ENCODE measurements at places on chromosomes 13 and 19. TPM values are rescaled to one million over a fixed set of nuclear protein-coding genes. Genes with fewer than 3 reads are reported as not detected.

DNA sequence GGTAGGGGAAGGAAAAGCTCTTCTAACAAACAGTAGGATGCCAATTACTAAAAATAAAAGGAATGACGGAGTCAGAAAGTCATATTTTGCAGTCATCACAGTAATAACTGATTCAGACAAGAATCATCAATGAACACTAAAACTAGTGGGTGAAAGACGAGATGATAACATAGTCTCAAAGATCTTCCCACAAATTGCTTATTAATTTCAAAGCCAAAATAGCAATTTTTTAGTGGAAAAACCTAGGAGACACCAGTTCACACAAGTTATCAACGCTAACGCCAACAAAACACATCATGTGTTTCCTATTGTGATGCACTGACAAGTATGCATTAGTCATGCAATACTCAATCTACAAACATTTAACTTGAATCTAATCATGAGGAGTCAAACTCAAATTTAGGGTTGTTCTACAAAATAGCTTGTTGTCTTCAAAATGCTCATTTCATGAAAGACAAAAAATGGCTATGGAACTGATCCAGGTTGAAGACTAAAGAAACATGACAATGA is 18.6 kb downstream of the ZNF233 start:
- H3K36me3 ChIP-seq, result peaks cover 5% of the 10 kb centered on the region
- no peaks in the 10 kb centered on the region for H3K4me1 ChIP-seq
- no peak overlapping the region for H3K27ac ChIP-seq
- DNase-seq, result no peak
- H3K4me3 ChIP-seq, result no peak overlapping the region

Gene MIA
- polyA plus RNA-seq, result not detected

GRCh38 chr13:29911781-29912418 is 61.5 kb upstream of the UBL3 start:
- peak; percentile 71 for DNase-seq
- H3K27me3 ChIP-seq, result no peaks in the 10 kb centered on the region
- H3K27ac ChIP-seq, result peak overlapping the region; percentile 19
- no peak overlapping the region for H3K4me3 ChIP-seq

DNA sequence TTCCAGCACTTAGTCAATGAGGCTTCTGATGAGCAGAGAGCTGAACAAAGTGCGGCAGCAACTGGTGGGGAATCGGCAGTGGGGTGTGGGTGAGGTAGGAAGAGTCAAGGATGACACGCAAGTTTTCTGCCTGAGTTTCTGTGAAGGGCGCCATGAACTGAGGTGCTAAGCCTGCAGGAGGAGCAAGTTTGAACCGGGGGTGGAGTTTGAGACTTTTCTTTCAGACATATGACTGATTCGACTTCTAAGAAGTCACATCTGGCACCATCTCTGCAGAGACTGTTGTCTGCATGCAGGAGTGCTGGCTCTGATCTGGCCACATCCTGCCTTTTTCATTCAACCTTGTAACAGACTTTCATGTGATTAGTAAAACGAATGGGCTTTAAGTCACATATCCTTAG is 14.8 kb upstream of the GPI start:
- peaks cover 12% of the 10 kb centered on the region for H3K36me3 ChIP-seq
- H3K4me1 ChIP-seq, result peaks cover 5% of the 10 kb centered on the region
- H3K4me3 ChIP-seq, result no peak overlapping the region
- no peak for DNase-seq

Gene TPTE2
- polyA plus RNA-seq, result not detected

DNA sequence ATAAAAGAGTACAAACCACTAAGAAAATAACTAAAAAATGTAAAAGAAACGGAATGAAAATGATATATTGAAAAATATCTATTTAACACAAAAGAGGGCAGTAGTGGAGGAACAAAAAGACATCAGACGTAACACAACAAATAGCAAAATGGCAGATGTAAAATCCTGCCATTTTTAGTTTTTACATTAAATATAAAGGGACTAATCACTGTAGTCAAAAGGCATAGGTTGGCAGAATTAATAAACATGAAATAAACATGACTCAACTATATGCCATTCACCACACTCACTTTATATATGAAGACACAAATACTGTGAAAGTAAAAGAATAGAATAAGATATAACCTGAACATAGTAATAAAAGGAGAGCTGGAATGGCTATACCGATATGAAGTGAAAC is 11.0 kb downstream of the MTUS2 start:
- H3K27me3 ChIP-seq, result no peaks in the 10 kb centered on the region
- no peak for DNase-seq
- no peak overlapping the region for H3K27ac ChIP-seq
- H3K4me1 ChIP-seq, result no peaks in the 10 kb centered on the region
- H3K36me3 ChIP-seq, result no peaks in the 10 kb centered on the region

Gene RNU6-9
- not detected for polyA plus RNA-seq

- H3K27me3 ChIP-seq, result no peaks in the 10 kb centered on the region
- peak overlapping the region; percentile 64 for H3K27ac ChIP-seq
- no peaks in the 10 kb centered on the region for H3K36me3 ChIP-seq
- H3K4me3 ChIP-seq, result peak overlapping the region; percentile 96
Observed at GRCh38 chr13:48094404-48094780, 512 bp downstream of the MED4 start.

Gene COG3
- 18.0 TPM for polyA plus RNA-seq

- H3K27ac ChIP-seq, result no peak overlapping the region
- no peak overlapping the region for H3K4me3 ChIP-seq
- H3K27me3 ChIP-seq, result no peaks in the 10 kb centered on the region
- DNase-seq, result no peak
- no peaks in the 10 kb centered on the region for H3K36me3 ChIP-seq
- no peaks in the 10 kb centered on the region for H3K4me1 ChIP-seq
Observed at GRCh38 chr13:73579574-73580274, 520.9 kb downstream of the KLF5 start.

GRCh38 chr13:43770871-43771270 is 15.9 kb downstream of the ENOX1 start:
- no peaks in the 10 kb centered on the region for H3K27me3 ChIP-seq
- no peaks in the 10 kb centered on the region for H3K36me3 ChIP-seq
- no peaks in the 10 kb centered on the region for H3K4me1 ChIP-seq

DNA sequence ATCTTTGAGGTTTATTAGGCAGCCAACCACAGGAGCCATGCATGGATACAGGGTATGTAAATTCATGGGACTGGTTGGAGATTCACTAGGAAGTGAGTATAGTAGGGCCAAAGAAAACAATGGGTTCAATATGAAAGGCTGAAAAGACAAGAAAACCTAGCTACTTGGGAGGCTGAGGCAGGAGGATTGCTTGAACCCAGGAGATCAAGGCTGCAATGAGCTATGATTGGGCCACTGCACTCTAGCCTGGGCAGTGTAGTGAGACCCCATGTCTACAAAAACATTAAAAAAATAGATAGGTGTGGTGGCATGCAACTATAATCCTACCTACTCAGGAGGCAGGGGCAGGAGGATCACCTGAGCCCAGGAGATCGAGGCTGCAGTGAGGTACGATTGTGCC is 10.3 kb upstream of the SLC1A5 start:
- DNase-seq, result no peak
- H3K36me3 ChIP-seq, result no peaks in the 10 kb centered on the region
- no peaks in the 10 kb centered on the region for H3K4me1 ChIP-seq
- H3K27me3 ChIP-seq, result no peaks in the 10 kb centered on the region
- no peak overlapping the region for H3K27ac ChIP-seq
- H3K4me3 ChIP-seq, result no peak overlapping the region

DNA sequence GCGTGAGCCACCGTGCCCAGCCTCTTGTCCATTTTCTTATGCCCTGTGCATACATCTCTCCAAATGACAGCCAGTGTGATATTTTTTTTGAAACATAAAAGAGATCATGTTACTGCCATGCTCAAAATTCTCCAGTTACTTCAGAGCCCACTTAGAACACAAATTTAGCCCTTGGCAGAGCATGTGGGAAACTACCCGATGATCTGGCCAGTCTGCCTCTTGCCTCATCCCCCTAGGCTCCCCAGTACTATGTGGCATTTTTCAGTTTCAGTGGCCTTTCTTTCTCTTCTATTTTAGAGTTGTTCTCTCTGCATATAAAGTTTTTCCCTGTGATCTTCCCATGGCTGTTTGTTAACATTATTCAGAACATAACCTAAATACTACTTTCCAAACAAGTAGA is 323.0 kb downstream of the GPC5 start:
- H3K4me3 ChIP-seq, result no peak overlapping the region
- DNase-seq, result no peak
- H3K4me1 ChIP-seq, result no peaks in the 10 kb centered on the region
- H3K27me3 ChIP-seq, result no peaks in the 10 kb centered on the region
- no peak overlapping the region for H3K27ac ChIP-seq

GRCh38 chr13:53058065-53058679 is 29.6 kb downstream of the OLFM4 start:
- no peaks in the 10 kb centered on the region for H3K36me3 ChIP-seq
- H3K4me1 ChIP-seq, result no peaks in the 10 kb centered on the region
- no peak overlapping the region for H3K4me3 ChIP-seq
- H3K27ac ChIP-seq, result no peak overlapping the region
- H3K27me3 ChIP-seq, result no peaks in the 10 kb centered on the region
- no peak for DNase-seq
